ENCODE measurements at places on chromosomes 13 and 19.
A peak's percentile ranks its signal among the peaks of the same experiment; 100 is the strongest.

DNA sequence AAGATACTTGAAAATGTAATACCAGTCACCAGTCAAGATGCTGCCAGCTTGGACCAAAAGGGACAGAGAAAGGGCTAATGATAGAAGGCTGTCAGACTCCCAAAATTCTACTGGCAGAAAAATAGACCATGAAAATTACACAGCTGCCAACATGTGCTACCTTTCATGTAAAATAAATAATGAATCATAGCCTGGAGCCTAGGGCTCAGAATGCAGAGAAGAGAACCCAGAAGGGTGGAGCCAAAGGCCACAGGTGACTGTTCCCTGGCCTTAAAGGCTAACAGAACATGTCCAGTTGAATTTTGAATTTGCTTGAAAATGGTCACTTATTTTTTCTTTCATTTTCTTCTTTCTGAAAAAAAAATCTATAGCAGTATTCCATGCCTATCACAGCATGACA is 1827.0 kb upstream of the MIR17HG start:
- DNase-seq, result no peak

DNA sequence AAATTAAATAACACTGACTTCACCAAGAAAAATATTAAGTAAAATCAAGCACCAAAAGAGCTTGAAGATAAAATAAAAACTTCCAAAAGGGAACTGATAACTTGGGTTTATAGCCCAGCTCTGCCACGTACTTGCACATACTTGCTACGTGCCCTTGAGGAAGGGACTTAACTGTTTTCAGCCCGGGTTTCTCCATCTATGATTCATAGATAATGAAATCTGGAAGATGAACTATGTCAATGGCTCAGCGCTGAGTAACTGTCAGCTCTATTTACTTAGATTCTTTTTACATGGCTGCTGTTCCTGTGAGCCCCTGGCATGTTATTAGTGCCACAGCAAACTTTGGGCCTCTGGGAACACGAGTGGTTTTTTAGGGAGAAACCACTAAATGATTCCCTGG is 9.6 kb upstream of the ZC3H13 start:
- DNase-seq, result no peak

- DNase-seq, result peak; percentile 83
Observed at GRCh38 chr13:112725346-112726015, 35.6 kb downstream of the ATP11A start.

DNA sequence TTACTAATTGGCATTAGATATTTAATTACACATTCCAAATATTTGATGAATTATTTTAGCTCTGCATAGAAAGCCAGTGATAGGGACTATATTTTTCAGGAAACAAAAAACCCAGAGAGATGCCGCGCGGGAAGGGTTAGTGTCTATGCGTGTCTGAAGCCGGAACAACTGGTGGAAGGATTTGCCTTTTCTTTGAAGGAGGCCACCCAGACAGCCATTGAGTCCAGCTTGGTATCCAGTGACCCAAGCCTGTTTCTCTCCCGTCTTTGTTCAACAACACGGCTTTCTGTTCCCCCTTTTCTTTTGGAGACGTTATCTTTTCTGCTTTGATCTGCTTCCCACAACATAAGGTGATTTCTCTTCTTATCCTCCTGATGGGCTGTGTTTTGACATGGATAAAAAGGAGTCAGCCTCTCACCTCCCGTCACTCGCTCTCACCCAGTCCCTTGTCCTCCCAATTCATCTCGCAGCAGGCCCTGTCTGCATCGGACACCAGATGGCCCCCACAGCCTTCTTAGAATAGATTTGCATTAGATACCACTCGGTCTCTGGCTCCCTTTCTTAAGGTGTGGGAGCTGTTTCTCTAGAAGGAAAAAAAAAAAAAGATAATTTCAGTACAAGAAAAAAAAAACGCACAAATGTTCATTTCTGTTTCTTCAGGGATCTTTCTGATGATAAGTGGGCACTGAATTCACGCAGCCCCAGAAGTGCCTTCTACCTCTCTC is 361.8 kb downstream of the ZNF536 start:
- DNase-seq, result no peak

GRCh38 chr19:47012617-47013016 is 7.0 kb upstream of the NPAS1 start:
- no peak for DNase-seq
